Mesangial cell (primary cell): ENCODE measurements at places on chromosomes 1 and 21. TPM values are rescaled to one million over a fixed set of nuclear protein-coding genes. Genes with fewer than 3 reads are reported as not detected.

The FAM43B gene
- total RNA-seq = 0.16 and 0.51 TPM in 2 replicates

The TNFRSF4 gene
- total RNA-seq = 1.8 and 3.4 TPM in 2 replicates

The RHBG gene
- not detected in 2 replicates for total RNA-seq

The ARID1A gene
- 46.0 and 64.3 TPM in 2 replicates for total RNA-seq

The DHRS3 gene
- total RNA-seq = 61.3 and 430 TPM in 2 replicates

The SH2D5 gene
- total RNA-seq = 9.6 and 9.8 TPM in 2 replicates
